T-helper 2 cell (primary cell): ENCODE measurements at places on chromosomes 11 and 22.
A peak's percentile ranks its signal among the peaks of the same experiment; 100 is the strongest.

DNA sequence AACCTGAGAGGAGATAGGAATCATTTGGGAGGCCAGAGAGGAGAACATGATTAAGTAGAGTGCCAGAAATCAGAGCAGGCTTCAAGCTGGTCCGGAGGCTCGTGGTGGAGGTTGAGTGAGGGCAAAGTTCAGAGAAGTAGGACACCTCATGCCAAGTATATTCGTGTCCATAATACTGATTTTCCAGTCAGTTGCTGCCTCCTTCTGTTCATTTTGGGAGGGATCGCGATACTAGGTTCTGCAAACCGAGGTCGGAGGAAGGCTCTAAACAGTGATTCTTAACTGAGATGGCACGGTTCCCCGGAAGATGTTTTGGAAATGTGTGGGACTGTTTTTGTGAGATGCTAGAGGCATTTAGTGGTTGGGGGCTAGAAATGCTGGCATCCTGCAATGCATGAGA, 13.6 kb upstream of the CD3E start:
- peak; percentile 74 for DNase-seq

GRCh38 chr22:38273135-38273826, 471 bp upstream of the TMEM184B start:
- DNase-seq, result no peak

GRCh38 chr11:1650918-1651262, 21.3 kb downstream of the KRTAP5-5 start:
- no peak for DNase-seq

DNA sequence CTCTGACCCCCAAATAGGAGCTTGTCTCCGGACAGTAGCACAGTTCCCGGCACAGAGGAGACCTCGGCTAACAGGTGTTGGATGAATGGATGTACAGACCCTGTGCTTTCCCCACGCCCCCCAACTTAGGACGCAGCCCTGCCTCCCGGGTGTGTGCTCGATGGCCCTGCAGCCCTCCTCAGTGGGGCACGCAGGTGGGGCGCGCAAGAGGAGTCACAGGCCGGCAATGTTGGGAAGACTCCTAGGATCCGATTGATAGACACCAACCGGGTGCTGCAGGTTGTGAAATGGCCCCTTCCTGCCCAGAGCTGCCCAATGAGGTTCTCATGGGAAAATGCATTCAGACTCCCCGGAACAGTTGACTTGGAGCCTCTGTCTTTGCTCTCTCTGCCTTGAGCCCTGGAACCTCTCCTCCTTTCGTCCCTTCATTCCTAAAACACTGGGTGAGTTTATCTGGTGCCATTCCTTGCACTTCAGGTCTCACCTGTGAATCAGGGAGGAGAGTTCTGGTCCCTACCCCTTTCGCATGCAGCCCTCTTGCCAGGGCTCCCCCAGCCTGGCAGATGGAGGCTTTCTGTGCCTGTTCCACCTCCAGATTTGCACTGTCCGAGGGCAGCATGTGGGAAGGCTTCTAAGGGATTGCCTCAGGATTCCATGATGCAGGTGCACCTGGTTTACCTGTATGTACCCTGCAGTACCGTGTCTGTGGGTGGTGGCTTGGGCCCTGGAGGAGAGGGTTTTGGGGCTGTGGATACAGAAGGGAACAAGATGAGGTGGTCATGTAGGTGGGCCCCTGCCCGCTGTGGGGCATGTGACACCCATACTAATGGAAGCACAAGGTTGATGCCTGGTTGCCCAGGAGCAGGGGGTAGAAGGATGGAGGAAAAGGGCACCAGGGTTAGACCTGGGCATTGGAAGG, 1.2 kb downstream of the MICALL1 start:
- no peak for DNase-seq

DNA sequence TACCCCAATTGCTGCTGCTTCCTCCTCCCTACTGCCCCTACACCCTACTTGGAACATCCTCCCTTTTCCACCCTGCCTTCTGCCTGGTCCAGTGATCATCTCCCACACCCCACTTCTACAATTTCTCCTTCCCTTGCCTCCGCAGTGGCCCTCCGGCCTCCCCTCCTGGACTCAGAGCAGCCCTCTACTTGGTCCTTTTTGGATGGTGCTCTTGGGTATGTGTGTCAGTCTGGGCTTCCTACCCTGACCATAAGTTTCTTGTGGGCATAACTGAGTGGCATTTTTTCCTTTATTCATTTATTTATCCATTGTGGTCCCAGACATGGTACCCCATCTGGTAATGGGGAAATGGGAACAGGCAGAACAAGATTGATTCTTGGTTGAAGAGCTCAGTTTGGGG, 111.4 kb upstream of the NAV2 start:
- no peak for DNase-seq
